ENCODE measurements at places on chromosomes 3 and 15.

DNA sequence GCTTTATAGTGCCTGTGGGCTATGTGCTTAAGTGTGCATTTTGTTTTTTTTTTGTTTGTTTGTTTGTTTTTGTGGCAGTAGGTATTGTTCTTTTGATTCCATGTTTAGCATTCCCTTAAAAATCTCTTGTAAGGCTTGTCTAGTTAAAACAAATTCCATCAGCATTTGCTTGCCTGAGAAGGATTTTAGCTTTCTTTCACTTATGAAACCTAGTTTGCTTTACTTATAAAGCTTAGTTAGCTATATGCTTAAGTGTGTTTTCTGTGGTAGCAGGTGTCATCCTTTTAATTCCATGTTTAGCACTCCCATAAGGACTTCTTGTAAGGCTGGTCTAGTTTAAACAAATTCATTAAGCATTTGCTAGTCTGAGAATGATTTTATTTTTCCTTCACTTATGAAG, 17.3 kb downstream of the IL16 start:
- no peak for DNase-seq

DNA sequence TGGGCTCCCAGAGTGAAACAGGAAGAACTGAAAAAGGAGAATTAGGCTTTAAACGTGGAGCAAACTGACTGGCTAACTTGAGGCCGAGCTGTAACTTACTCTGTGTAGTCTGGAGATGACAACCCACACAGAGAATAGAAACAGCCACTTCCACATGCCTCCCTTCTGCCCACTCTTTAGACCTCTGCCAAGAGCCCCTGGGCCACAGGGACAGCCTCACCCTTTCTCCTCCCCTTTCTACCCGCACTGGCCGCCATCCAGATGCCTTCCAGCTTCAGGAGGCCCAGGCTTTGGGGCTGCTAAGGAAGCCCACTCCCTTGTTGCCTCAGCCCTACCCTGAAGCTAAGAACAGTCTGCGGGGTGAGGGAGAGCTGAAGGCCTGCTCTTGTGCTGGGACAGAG, 6.8 kb downstream of the ARHGAP31 start:
- DNase-seq = no peak

DNA sequence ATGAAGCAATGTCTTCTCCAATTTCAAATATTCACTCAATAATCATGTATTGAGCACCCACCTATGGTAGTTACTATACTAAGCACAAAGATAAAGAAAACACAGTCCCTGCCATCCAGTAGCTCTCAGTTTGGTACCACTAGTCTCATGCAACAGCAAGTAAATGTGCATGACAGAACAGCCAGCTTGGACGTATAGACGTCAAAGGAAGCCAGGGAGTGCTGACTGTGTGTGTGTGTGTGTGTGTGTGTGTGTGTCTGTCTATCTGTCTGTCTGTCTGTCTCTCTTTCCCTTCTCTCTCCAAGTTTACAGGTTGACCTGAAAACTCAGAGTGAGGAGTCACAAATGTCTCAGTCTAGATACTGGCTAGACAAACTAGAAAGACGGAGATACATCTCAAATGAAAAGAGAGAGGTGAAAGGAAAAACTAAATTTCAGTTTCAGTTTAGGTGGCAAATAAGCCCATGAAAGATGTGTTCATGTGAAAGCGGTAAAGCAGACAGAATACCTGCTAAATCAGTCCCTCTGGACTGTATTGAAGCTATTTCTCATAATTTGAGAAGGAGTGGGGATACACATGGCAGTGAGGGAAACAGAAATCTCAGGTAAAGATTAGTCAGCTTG, 141.1 kb upstream of the PTPRG start:
- DNase-seq = no peak

DNA sequence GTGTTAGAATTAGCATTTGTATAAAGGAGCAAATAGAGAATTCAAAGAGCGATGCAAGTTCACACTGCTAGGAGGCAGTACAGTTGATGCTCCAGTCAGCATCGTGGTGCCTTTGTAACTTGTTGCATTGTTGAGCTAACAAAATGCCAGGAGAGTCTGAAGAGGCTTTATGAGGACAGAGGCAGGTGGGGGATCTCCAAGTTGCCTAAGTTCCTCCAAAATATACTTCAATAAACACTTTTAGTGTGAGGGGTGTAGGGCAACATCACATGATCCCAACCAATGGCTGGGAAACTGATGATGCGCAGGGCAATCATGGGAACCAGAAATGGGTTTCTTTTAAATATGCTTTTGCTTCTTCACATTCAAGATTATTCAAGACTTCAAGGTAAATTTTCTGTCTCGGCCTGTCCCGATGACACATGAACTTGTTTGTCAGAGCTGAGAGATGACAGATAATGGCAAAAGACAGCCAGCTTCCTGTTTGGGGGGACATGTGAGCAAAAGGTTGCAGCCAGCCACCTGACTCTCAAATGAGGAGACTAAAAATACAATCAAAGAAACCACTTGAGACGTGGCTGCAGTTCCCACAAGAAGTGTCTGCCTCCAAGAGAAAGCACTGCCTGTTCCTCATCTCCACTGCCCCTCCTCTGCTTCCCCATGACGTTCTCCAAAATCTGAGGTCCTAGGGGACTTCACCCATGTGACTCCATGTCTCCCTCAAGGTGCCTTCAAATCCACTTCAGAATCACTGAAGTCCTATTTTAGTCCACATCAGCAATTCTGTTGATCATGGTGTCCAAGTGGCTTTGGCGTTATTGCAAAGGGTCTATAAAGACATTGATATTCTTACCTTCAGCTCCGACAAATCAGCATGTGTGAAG, 39.3 kb downstream of the KLHL6 start:
- no peak for DNase-seq

Measured in Panc1 (cell line).